ENCODE measurements at places on chromosomes 1 and 21.

- DNase-seq = no peak
These were observed 60.3 kb upstream of the C1orf87 start for GRCh38 chr1:60133848-60134247.

GRCh38 chr1:43300378-43301094, at the start of gene TIE1:
TSS of gene TIE1 (plus strand) at chr1:43300982. CDS start at chr1:43301072, 90 bp downstream.
- no peak for DNase-seq

GRCh38 chr1:232988572-232989040, 38.2 kb downstream of the NTPCR start:
- DNase-seq = no peak

DNA sequence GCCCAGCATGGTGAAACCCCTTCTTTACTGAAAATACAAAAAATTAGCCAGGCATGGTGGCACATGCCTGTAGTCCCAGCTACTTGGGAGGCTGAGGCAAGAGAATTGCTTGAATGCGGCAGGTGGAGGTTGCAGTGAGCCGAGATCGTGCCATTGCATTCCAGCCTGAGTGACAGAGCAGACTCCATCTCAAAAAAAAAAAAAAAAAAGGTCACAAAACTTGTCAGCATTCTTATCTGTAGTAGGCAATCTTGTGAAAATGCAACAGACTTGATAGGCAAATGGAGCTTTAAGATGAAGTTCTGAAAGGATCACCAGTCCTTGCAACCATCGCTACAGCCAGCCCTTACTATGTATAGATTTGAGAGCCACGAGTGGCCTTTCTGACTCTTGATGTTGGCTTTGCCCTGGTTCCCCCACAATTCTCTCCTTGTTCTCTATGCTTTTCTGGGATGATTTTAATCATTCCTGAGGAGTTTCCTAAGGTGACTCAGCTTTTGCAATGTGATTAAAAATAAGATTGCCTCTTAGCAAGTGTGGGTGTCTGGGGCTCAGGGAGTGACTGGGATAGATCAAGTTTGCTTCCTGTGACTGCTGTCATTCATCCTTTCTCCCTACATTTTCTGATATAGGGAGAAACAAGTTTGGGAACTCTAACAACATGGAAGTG, 7.1 kb upstream of the MAP1LC3C start:
- no peak for DNase-seq

- no peak for DNase-seq
These were observed 17.0 kb upstream of the GPR37L1 start for GRCh38 chr1:202105571-202106339.

GRCh38 chr1:201709564-201710295, 119.2 kb upstream of the IPO9 start:
- peak; percentile 33 for DNase-seq

- peak; percentile 25 for DNase-seq
These were observed 2.6 kb downstream of the KCNA3 start for GRCh38 chr1:110672001-110672752.

DNA sequence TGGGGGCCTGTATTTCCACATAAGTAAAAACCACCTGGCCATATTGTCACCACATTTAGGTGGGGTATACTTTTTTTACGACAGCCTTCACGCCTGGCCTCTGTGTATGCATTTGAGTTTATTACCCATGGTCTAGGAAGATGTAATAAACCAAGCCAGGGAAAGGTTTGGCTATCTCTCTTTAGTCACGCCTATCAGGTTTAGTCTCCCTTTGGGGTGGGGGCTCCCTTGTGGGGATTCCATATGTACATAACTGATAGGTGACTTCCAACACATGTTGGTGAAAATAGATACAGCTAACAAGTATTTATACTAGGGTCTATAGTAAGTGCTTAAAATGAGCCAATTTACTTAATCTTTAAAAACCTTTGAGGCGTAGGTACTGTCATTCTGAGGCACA, 4.2 kb downstream of the YBX1 start:
- no peak for DNase-seq

- DNase-seq = no peak
These were observed 10.4 kb upstream of the SPATC1L start for GRCh38 chr21:46194374-46195334.

- DNase-seq = no peak
These were observed 992 bp upstream of the SSX2IP start for GRCh38 chr1:84691122-84691783.

DNA sequence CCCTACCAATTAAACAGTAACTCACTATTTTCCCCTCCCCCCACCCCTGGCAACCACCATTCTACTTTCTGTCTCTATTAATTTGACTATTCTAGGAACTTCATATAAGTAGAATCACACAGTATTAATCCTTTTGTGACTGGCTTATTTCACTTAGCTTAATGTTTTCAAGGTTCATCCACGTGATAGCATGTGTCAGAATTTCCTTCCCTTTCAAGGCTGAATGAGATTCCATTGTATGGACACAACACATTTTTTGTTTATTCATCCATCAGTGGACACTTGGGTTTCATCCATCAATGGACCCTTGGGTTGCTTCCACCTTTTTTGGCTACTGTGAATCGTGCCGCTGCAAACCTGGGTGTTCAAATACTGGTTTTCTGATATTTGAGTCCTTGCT, 41.7 kb downstream of the EIF2D start:
- DNase-seq = no peak

DNA sequence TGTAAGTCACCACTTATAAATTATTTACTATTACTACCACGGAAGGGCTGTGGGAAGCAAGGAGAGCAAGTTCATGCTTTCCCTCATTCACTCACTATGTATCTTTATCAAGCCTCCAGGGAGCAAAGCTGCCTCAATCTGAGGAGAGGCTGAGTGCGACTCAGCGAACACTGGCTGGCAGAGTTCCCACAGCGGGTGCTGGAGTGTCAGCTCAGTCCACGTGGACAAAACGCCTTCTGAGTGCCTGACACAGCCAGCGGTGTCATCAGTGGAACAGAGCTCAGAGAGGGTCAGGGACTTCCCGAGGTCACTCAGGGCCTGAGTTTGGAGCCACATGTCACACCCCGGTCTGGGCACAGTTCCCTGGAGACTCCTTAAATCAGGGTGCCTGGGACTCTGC, 16.9 kb downstream of the MATN1 start:
- no peak for DNase-seq

GRCh38 chr21:15152591-15152990, 87.8 kb upstream of the NRIP1 start:
- DNase-seq = no peak

DNA sequence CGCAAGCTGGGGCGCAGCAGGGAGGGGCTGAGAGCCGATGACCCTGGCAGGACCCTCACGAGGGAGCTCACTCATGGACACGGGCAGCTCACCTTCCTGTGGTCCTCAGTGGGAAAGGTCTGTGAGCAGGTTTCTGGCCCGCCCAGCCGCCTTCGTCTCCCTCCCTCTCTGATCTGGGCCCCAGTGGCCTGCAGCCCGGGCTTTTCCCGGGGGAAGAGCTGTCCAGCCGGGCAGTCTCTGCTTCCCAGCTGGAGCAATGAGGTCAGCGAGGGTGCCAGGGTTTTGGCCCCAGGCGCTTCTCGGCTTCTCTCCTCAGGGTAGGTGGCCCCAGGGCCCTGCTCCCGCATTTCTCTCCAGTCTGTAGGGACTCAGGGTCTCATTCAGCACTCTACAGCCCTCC, 22.2 kb upstream of the ARHGEF16 start:
- no peak for DNase-seq

GRCh38 chr1:5905436-5905835, 86.8 kb downstream of the NPHP4 start:
- no peak for DNase-seq

DNA sequence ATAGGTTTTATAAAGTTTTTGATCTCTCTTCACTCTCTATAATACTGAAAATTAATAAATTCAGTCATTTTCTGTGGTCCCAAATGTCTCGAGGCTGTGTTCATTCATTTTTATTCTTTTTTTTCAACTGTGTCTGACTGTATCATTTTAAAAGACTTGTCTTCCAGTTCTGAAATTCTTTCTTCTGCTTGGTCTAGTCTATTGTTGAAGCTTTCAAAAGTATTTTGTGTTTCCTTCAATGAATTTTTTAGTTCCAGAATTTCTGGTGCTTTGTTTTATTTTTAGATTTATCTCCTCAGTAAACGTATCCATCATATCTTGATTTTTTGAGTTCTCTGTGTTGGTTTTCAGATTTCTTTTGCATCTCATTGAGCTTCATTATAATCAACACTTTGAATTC, 161.0 kb upstream of the CHRM3 start:
- DNase-seq = no peak

GRCh38 chr21:42174173-42174572, 44.8 kb upstream of the ABCG1 start:
- no peak for DNase-seq

DNA sequence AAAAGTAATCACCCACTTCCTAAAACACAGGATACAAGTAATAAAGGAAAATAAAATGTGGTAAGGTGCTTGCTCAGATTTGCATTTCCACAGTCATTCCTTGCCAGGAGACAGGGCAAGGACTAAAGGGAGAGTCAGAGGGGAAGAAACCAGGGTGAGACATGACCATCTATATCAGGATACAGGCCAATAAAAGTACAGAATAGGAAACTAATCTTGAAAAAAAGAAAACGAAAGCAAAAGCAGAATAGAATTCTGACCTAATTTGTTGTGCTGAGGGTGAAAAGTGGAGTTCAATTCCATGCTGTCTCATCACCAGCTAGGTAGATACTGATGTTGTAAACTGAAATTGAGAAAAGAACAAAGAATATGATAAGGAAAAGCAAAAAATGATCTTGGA, 27.3 kb downstream of the JMJD4 start:
- no peak for DNase-seq

DNA sequence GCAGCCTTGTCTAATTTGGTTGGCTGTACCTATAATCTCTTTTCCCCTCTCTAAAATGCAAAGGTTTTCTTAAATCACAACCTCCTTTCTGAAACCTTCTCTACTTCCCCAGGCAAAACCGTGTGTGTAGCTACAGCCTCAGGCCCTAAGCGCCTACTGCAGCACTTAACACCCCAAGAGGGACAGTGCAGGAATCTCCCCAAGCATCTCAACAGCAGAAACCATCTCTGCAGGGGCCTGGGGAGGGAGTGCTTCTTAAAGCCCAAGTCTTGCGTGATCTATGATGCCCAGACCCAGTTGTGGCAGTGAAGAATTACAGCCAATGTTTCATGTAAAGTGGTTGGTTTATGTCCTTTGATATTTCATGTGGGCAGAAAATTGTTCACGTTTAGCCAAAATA, 159.3 kb downstream of the DSCAM start:
- DNase-seq = no peak

DNA sequence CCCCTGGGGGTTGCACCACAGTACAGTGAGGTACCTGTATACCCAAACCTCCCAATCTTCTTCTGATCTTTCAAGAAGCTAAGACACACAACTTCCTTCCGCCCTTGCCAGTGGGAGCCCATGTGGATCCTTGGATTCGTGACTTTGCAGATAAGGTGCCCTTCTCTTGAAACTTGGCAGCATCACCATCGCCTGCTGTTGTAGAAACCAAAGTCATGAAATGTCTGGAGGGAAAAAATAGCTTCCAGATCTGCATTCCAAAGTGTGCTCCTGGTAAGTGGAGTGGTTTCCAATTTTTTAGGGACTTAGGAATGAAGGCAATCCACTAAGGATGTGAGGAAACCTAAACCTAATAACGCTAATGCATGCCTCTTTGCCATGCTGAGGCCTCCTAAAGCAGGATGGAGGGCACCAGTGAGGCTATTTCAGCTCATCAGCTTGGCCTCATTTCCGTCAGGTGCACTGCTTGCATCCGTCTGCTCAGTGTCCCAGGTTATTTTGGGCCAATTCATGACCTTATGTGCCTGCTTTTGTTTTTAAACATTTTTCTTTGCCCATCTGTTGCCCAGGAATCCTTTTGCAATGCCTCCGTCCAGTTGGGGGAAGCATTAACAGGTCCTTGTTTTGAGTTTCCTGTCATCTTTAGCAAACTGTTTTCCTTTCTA, 8.2 kb upstream of the EFHD2 start:
- DNase-seq = no peak

- DNase-seq = no peak
These were observed 123.7 kb downstream of the SMYD2 start for GRCh38 chr1:214404571-214405213.

DNA sequence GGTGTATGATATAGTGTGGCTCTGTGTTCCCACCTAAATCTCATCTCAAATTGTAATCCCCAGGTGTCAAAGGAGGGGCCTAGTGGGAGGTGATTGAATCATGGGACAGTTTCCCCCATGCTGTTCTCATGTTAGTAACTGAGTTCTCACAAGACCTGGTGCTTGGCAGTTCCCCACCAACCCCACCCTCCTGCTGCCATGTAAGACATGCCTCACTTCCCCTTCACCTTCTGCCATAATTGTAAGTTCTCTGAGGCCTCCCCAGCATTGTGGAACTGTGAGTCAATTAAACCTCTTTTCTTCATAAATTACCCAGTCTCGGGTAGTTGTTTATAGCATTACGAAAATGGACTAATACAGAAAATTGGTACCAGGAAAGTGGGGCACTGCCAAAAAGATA, 1705.3 kb downstream of the NCAM2 start:
- no peak for DNase-seq

DNA sequence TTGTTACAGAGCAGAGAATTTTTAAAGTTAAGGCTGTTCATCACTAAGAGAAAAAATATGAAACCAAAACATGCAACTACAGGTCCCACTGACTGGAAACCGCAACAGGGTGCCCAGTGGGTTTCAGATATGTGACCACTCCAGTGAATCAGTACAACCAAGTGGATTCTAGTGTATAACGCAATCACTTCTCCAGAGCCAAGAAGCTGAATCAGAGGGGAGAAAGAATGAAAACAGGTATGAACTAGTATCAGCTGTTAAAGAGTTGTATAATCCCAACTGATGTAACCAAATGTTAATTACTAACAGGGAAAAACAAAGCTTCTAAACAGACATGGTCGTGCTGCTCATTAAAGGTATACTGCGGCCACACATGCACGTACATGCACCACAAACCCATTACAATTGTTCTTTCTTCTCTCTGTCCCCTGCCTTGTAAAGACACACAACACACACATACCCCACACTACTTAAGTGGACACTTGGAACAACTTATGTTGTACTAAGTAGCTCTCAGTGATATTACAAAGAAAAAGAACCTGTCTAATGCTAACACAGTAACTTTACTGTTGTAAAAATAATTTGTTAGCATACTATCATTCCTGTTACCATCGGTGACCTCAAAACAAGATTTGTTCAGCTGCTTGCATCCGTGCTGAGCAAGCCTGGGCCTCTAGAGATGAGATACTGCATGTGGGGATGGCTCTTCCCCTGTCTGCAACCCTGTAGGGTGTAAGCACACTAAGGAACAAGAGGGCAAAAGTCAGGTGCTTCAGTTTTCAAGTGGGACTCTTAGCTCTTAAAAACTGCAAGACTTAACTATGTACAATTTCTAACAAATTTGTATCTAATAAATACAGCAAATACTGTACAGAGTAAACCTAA, 74.2 kb downstream of the PTPN14 start:
- DNase-seq = no peak

DNA sequence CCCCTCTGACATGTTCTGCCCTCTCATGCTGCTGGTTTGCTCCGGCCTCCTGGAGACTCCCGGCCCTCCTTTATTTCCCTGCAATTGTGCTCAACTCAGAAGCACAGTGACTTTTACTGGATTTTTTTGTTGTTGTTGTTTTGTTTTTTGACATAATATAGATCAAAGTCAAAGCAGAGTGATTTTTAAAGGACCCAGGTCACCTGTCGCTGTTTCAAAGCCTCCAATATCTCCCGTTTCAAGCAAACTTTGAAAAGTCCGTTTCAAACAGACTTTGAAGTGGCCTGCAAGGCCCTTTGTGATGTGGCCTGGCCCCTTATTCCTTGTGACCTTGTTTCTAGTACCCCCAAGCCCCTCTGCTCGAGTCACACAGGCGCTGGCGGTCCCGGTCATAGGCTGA, 58.1 kb downstream of the TBCE start:
- no peak for DNase-seq

Measured in activated T-helper 1 cell treated with anti-CD3 and anti-CD28 coated beads, Interleukin-2, amount 50 U/mL, for 16 hours (primary cell).